ENCODE measurements at places on chromosomes 6 and 20.
A peak's percentile ranks its signal among the peaks of the same experiment; 100 is the strongest.

- DNase-seq = no peak
Observed at GRCh38 chr6:73394577-73395354, at the start of gene DDX43. Gene DDX43, plus strand, starts transcription at chr6:73394828. Its CDS starts 78 bp downstream, at chr6:73394906.

- no peak for DNase-seq
Observed at GRCh38 chr6:149147938-149148718, 169.4 kb upstream of the TAB2 start.

GRCh38 chr6:111185954-111186353, 98.7 kb downstream of the SLC16A10 start:
- DNase-seq = no peak

DNA sequence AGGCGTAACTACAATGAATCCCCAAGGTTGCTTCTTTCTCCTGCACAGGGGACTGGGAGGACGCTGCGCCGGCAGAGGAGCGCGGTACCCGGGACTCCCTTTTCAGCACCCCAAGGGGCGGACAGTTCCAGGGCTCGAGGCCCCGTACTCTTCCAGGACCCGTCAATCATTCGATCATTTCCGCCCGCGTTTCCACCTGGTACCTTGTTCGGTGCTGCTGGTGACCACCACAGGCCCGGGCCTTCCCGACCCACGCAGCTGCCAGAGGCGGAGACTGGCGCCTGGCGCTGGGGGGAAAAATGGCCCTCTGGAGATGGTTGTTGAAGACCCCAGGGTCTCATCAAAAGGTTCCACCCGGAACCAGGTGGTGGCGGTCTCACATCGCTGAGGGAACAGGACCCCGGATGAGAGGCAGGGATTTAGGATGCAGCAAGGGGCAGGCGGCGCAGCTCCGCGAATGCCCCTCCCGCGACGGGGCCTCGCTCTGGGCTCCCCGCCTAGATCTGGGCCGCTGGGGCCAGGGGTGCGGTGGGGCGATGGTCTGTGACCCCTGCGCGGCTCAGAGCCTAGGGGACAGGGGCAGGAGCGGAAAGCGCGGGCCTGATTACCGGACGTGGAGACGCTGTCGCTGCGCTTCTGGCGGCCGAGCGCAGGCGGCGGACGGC, 744 bp downstream of the VSX1 start:
- DNase-seq = no peak

- DNase-seq = no peak
Observed at GRCh38 chr6:21478883-21479539, 114.5 kb upstream of the SOX4 start.

GRCh38 chr6:45472382-45472781, 94.6 kb upstream of the SUPT3H start:
- DNase-seq = no peak

DNA sequence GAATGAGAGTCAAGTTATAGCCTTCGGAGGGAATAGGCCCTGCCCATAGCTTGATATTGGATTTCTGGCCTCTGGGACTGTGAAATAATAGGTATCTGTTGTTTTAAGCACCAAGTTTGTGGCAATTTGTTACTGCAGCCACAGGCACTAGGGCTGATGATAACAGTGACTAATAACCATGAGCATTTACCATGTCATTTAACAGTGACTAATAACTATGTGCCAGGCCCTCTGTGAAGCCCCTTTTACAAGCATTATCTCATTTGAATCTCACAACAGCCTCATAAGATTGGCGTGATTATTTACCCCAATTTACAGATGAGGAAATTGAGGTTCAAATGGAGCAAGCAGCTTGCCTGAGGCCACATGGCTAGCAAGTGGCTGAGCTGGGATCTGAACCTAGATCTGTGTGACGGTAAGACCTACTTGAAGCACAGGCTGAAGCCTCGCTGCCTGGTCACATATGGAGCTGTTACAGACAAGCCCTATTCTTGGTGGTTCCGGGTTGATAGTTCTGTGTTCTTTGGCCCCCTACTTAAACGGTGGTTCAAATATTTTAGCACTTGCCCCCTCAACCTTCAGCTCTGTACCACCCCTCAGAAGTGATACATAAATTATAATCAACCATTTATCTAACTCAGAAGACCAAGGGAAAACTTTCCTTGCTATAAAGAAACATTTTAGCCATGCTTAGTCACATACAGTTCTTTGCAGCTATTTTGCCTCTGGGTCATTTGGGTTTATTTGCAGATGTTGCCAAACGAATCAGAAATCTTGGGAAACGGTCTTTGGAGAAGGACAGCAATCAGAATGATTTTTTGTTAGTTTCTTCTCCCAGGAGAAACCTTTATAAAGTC, 98.3 kb downstream of the ELOVL5 start:
- DNase-seq = no peak

DNA sequence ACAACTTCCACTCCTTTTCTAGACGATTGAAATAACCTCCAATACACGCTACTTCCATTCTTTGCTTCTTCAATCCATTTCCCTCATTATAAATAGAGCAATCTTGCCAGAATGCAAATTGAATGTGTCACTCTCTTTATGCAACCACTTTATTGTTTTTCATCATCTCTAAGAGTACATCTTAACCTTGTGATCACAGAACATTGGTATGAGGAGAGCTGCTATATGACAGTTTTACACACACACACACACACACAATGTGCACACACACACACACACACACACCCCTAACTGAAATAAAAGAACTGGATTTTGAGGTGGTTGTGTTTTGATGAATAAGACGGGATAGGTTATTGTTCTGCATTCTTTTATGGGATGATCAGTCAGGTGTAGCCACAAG, 187.0 kb downstream of the HDGFL1 start:
- DNase-seq = no peak

DNA sequence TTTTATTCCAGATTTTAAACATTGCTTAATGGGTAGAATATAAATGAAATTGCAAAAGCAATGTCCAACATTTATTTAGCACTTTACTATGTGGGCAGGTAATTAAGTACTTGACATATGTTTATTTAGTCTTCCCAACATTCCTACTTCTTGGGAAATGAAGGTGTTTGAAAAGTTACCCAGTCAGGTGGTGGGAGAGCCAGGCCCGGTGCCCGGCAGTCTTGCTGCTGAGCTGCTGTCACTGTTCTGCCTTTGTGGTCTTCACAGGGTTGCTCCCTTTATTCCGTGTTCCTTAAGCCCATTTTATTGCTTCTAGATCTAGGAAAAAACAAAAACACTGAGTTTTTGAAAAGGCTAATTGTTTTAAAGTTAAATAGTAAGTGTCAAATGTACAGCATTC, 42.6 kb upstream of the TULP4 start:
- no peak for DNase-seq

DNA sequence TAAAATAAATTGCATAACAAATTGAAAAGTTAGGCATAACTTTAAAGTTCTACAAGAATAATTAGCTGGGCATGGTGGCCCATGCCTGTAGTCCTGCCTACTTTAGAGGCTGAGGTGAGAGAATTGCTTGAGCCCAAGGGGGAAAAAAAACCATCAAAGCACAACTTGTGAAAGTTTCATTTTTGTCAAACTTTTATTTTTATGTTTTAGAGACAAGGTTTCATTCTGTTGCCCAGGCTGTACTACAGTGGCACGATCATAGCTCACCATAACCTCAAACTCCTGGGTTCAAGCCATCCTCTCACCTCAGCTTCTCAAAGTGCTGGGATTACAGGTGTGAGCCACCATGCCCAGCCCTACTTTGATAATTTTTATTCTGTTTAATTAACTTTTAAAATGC, 14.2 kb downstream of the KATNA1 start:
- DNase-seq = no peak

GRCh38 chr20:37903317-37904007, 535 bp downstream of the VSTM2L start:
- DNase-seq = peak; percentile 36

DNA sequence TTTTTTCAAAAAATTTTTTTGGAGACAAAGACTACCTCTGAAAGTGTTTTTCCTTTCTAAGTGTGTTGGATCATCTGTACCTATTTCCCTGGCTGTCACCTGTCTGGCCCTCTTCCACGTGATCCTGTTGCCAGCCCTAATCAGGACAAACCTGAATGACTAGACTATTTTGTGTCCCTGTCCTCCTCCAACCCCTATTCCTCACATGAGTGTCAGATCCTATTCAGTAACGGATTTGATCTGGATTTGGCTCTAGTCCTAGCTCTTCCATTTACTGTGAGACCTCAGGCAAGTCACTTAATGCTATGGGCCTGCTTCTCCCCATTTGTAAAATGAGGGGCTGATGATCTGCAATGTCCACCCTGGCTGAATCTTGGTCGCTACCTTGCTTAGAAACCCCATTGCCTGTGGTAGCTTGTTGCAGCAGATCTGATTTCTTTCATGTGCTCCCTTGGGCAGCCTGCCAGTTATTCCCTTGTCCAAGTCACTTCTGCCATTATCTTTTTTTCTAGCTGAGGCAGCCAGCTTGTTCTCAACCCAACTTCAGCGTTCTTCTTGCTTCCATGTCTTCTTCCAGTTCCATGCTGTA, 4.8 kb downstream of the PHF20 start:
- no peak for DNase-seq

- no peak for DNase-seq
Observed at GRCh38 chr6:45075246-45075645, 252.9 kb upstream of the RUNX2 start.

DNA sequence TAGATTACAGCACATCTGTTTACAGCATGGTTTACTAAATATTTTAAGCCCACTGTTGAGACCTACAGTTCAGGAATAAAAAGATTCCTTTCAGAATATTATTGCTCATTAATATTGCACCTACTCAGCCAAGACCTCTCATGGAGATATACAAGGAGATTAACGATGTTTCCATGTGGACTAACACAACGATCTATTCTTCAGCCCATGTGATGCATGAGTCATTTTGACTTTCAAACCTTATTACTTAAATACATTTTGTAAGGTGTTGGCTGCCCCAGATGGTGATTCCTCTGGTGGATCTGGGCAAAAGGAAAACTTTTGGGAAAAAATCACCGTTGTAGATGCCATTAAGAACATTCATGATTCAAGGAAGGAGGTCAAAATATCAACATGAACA, 48.0 kb upstream of the SDHAF4 start:
- no peak for DNase-seq

- no peak for DNase-seq
Observed at GRCh38 chr20:50586531-50587232, 76.5 kb downstream of the PTPN1 start.

DNA sequence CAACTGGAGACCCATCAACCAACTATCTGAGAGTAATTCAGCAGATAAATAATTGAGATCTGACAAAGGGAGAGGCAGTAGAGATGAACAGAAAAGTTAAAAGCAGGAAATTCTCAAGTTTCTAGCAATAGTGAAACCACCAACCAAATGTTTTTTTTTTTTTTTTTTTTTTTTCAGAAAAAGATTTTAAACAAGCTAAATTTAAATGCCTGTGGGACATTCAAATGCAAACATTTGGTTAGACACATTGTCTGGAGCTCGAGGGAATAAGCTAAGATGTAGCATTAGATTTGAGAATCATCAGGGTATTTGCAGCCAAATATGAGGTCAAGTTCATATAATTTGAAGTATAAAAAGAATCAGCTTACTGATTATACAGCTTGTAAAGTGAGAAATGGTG, 16.4 kb downstream of the RANBP9 start:
- no peak for DNase-seq

DNA sequence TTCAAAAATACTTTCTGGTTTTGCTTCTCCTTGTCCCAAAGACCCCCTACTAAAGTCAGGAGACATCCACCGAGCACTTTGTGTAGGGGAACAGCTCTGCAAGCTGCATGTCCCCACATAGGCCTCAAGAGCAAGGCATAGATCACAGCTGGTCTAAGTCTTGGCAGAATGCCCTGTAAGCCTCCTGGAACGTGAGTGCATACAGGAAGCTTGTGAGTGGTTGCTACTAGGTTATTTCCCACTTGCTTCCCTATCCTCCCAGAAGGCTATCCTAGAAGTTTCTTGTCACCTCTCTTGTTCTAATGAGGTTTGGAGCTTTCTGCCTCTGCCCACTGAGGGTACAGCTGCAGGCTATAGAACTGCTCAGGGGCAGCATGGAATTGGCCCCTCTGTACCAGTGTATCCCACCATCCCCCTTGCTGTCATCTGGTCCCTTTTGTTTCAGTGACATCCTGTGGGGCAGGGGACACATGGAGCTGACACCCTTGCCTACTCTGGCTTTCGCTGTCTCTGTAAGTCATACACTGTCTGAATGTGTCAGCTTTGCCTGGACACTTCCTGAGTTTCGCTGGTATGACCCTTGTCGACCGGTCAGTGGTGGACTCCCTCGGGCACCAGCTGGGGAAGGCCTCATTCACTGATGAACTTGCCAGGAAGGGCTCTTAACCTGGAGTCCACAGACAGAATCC, 35.6 kb upstream of the KCNK16 start:
- no peak for DNase-seq

Data from GM10248 (cell line).